NCI-H1048 (cell line): ENCODE measurements at places on chromosomes 16 and 17.

- DNase-seq = no peak
Measured at GRCh38 chr16:13919330-13919682, 648 bp upstream of the ERCC4 start.

GRCh38 chr16:11327277-11328171 lies 17.7 kb upstream of the RMI2 start:
- no peak for DNase-seq

DNA sequence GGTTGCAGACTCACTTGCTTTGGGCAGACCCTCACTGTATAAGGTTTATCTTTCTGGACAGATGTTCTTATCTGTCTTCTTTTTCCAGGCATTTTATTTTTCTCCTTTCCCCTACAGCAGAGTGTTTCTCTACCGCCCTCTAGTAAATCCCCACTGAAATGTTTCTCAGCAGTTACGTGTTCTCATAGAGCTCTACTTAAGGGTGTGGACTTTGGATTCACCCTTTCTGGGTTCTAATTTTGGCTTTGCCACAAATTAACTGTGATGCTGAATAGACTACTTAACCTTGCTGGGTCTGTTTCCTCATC lies 2.0 kb downstream of the ADAT1 start:
- no peak for DNase-seq

DNA sequence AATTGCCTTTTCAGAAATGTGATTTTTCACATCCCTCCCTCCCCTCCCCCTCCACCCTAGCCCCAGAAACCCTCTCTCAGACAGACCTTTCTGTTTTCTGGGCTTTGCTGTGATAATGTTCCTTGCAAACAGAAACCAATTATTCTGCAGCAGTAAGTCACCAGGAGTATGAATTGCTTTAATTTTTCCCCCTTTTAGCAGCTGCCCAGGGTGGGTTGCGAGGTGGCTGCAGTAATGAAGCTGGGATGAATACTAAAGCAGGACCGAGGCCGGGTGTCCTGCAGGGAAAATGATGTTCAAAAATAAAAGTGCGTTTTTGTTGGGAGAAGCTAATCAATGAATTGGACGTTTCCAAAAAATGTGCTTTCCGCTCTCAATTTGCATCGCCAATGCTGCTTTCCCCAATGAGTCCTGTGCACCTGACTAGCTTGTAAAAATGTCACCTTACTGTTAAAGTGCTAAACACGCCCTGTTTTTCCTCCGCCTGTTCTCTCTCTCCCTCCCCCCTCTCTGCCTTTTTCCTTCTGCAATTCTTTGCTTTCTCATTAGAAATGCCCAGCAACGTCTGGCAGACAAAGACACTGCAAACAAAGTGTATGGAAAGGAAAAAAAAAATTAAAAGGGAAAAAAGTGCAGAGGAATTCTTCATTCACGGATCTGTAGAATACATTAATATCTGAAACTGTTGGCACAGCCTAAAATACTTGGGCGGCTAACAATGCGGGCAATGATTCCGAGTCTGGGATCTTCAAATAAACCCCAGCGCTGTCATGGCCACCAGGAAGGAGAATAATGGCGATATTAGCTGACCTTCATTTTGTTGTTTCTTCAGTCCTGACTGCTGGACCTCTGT lies 244.1 kb downstream of the STX8 start:
- no peak for DNase-seq

DNA sequence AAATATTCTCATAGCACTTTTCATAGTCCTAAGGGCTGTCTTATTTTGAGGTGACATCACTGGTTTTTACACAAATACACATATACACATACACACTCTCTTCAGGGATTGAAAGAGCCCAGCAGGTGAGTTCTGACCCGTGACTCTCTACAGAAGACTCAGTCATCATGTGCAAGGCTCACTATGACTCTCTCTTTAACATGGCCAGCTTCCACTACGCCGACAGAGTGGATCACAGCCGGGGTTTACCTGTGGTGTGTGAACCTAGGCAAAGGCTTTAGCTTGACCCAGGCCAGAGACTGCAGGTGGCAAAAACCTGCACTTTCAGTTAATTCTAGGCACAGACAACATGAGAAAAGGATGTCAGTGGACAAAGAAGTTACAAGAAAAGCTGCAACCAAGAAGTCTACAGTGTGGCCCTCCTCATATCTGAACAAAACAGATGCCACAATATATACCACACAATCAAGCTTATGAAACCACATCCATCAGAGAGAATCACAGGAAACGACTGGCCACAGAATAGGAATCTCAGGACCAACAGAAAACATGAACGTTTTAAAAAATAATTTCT lies 56.5 kb downstream of the CYTH1 start:
- DNase-seq = no peak

- DNase-seq = no peak
Measured at GRCh38 chr16:89717688-89718505, 2.8 kb downstream of the VPS9D1 start.
